ENCODE measurements at places on chromosomes 11 and 22.

GRCh38 chr11:74070723-74071492 lies 62.0 kb upstream of the UCP3 start:
- DNase-seq, result no peak

GRCh38 chr11:69395287-69395686 lies 86.2 kb upstream of the LINC01488 start:
- no peak for DNase-seq

DNA sequence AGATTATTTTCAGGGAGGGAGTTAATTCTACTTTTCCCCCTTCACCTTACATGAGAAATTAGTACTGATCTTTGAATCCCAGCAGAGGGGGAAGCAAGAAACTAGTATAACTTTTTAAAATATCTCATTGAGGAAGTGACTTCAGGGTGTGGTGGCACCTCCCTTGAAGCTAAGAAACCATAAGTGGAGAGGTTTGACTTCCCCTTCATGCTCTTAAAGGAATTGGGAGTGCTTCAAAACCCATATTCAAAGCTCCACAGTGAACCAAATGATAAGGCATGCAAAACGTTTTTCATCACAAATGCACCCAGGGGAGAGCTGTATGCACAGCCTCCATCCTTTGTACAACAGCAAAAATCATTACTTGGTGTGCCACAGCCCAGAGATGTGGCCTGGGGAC lies 540 bp downstream of the MS4A14 start:
- no peak for DNase-seq

DNA sequence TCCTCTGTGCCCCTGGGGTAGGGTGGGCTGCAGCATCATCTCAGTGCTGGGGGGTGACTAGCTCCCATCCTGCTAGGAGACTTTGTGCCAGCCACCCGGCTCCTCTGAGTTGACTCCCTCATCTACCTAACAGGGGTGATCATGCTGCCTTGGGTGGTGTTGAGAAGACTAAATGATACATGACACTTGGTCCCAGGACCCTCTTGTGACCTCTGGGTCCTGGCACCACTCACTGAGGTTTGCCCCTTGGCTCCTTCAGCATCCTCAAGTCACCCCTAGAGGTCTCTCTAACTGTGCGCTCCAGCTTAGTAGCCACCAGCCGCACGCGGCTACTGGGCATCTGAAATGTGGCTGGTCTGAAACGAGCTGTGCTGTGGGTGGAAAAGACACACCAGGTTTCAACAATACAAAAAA lies 72.1 kb downstream of the LRRC32 start:
- DNase-seq, result peak; percentile 36

DNA sequence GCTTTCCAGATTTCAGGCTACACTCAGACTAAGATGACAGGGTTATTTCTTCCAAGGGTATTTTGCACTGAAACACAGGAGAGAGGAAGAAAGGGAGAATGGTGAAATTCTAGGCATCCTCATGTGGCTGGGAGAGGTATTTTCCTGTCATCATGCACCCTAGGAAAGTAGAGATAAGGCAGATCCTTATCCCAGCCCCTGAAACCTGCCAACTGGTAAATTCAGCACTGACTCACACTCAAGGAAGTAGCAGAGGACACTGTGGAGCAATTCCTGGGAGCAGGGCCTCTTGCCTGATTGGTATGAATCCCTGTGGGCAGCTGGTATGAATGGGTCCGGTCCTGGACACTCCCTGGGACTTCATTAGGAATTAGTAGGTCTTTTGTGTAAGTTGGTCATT lies 37.6 kb upstream of the SLC5A1 start:
- peak; percentile 66 for DNase-seq

DNA sequence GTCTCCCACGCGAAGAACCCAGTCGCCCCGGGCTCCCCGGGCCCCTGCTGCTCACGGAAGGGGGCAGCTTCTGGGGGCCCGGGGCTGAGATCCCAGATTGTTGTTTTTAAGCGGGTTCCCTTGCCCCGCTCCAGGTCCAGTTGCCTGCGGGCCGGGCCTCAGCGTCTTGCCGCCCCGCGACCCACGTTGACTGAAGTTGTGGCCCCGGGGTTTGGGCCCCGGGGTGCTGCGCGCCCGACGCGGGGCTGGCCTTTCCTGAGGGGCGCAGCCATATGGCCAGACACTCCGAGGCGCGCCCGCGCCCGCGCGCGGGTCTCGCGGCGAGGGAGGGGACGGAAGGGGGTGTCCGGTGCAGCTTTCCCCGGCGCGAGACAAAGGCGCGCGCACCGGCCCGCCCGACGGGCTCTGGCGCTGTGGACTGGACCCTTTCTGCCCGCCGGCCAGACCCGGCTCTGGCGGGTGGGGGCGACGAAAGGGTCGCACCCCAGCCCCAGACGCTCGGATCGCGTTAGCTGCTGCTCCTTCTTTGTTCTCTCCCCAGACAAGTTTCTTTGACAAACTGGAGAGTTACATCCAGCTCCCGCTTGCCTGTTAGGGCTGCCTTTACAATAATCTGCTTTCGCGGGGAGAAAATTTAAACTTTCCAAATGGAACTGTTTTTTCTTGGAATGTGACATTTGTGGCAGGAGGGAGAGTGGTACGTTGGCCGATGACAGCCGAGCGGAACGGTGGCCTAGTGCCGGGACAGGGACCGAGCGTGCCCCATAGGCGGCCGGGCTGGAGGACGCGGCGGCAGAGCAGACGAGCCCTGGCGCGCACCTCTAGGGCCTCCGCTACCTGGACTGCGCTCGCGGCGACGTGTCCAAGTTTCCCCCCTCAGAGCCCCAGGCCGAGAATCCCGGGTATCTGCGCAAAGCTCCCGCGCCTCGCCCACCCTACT lies 716 bp downstream of the AMOTL1 start:
- DNase-seq, result peak; percentile 68

GRCh38 chr22:39490135-39490798 lies 11.8 kb upstream of the MIEF1 start:
- peak; percentile 76 for DNase-seq

DNA sequence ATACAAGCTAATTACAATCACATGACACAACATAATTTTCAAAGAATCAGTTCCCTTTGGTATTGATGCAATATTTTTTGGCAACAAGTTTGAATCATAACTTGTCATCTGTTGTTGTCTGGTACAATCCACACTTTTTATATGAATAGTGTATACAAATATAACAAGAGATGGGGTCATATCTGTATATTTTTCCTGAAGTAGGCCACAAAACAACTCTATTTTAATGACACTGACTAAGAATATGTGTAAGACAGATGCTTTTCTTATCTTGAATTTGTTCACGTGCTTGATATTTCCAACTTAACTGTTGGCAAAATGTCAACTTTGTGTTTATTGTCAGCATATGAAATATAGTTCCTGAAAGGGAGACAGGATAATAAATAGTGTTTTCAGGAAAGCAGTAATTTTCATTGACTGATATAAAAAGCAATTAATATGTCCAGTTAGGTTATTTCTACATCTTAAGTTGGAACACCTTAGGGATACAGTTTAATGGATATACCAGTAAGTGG lies 27.9 kb downstream of the NOX4 start:
- no peak for DNase-seq

- peak; percentile 80 for DNase-seq
Measured at GRCh38 chr22:43230971-43231723, 44.2 kb upstream of the TTLL12 start.

DNA sequence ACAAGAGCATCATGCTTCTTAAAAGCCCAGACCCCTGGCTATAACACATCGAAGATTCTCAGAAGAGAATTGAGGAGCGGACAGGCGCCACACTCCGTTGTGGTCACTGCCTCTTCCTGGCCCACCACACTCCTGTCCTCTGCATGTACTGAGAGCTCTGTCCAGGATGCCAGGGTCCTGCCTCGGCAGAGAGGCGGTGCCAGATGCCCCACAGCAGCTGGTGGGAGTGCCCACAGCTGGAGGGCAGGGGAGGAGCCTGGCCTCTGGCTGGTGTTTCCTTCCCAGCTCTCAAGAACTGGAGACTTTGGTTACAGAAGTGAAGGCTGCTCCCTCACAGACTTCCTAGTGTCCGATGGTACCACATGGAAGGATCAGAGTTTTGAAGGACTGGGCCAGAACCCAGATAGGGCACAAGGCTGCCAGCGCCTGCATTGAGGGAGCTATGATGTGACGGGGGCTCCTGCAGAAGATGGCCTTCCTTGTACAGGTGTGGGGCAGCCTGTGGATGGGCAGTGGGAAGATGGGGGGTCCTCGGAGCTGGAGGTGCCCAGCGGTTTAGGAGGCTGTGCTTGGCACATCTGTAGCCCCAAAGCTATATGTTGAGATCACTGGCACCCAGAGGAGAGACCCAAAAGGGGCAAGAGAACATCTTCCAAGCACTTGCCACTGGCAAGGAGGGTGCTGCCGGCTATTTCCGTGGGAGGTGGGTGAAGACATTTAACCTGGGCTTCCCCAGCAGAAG lies 19.4 kb downstream of the RSPH14 start:
- DNase-seq, result no peak

DNA sequence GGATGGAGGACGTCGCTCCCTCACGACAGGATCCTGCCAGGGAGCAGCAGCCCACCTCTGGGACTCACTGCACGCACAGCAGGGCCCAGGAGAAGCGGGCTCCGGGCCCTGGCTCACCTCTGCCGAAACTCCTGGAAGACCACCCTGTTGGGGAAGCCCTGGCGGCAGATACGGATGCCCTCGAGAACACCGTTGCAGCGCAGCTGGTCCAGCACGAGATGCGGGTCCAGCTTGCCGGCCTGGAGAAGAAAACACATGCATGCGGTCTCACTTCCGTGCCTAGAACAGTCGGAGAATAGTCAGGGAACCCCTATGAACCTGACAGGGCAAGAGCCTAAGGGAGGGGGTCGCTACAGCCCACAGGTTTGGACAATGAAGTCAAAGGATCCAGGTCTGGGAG lies 52.9 kb downstream of the APOL1 start:
- no peak for DNase-seq

GRCh38 chr11:11856638-11857037 lies 14.9 kb downstream of the USP47 start:
- DNase-seq, result no peak

DNA sequence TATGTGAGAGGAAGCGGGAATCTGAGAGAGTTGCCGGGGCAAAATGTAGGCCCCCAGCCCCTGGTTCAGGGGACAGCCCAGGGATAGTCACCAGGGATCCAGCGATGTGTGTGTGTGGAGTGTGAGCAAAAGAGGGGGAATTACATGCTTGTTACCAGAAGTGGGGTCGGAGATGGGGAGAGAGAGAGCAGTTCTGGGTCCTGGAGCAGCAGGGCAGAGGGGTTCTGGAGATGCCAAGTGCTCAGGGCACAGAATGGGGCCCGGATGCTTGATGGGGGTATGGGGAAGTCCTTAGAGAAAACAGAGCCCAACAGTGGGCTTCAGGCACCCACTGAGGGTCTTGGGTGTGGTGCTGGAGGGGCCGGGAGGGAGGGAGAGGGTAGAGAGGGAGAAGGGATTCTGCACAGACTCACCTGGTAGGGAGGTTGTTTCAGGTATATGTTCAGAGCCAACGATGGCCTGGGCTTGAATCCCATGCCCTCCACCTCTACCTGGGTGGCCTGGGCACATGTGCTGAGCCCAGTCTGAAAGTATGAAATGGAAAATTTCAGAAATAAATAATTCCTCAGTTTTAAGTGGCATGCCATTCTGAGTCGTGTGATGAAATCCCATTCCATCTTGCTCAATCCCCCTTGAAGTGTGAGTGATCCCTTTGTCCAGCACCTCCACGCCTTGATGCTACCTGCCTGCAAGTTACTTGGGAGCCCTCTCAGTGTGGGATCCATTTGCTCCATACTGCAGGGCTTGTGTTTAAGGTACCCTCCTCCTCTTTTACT lies 12.4 kb downstream of the SMIM38 start:
- DNase-seq, result no peak

DNA sequence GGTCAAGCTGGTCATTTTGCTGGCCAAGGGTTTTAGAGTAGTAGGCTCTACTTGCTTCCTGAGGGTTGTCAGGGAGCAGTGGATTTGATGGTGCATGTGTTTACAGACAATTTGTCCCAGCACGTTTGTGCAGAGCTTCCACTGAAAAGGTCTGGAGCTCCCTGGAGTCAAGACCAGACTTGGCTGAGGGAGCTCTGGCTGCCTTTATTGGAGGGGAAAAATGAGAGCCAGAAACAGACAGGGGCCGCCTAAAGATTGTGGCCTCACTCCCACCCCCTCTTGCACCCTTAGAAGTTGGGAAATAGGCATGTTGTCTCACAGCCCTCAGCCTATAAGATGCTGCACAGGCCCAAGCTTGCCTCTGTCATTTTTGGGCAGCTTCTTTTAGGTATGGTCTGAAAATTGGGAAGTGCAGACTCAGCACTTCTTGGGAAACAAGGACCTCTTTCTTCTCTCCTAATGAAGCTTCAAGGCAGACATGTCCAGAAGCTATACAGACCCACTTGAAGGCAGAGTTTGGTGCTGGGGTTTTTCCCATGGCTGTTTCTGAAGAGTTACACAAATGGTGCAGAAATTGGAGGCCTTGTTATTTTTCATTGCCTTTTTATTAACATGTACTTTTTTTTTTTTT lies 55.1 kb downstream of the AMOTL1 start:
- DNase-seq, result no peak

GRCh38 chr11:129960216-129961214 lies 42.1 kb downstream of the PRDM10 start:
- DNase-seq, result peak; percentile 40

GRCh38 chr11:106369224-106369623 lies 291.8 kb downstream of the AASDHPPT start:
- no peak for DNase-seq

- no peak for DNase-seq
Measured at GRCh38 chr11:116948391-116948790, 111.0 kb upstream of the APOA1 start.

- peak; percentile 51 for DNase-seq
Measured at GRCh38 chr11:83827940-83828554, 541.9 kb upstream of the CCDC90B start.

GRCh38 chr11:46120346-46121300 lies 631 bp downstream of the PHF21A start:
- peak; percentile 70 for DNase-seq

GRCh38 chr11:95944623-95945022 lies 20.7 kb upstream of the MTMR2 start:
- no peak for DNase-seq

- DNase-seq, result no peak
Measured at GRCh38 chr11:35029979-35030682, 108.8 kb upstream of the CD44 start.

DNA sequence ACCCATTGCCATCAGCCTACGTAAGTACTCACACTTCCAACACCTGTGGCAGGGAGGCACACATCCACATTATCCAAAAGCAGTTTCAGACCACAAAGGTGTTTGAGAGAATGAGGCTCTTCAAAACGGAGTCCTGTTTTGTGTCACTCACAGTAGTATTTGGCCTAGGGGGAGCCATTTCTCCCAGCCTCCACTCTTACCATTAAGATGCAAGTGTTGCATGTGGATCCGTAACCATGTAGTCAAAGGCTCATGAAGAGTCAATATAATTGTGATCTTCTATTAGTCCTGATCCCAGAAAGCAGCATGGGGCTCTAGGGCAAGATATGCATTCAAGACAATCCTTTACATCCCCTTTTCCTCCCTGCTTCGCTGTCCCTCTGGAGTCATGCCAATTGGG lies 41.5 kb downstream of the IL10RA start:
- no peak for DNase-seq

- no peak for DNase-seq
Measured at GRCh38 chr11:107699371-107700285, 12.2 kb downstream of the SLN start.

- no peak for DNase-seq
Measured at GRCh38 chr11:66848671-66849500, 5.6 kb downstream of the RCE1 start.

- no peak for DNase-seq
Measured at GRCh38 chr22:50604256-50605001, 3.8 kb downstream of the MAPK8IP2 start.

- DNase-seq, result no peak
Measured at GRCh38 chr11:117026593-117027330, 71.5 kb downstream of the SIK3 start.

- no peak for DNase-seq
Measured at GRCh38 chr22:35973388-35973787, 55.2 kb downstream of the RBFOX2 start.

GRCh38 chr11:131483453-131483852 lies 113.0 kb downstream of the NTM start:
- no peak for DNase-seq

Data from hepatocyte (in vitro differentiated cells).